ENCODE measurements at places on chromosomes 1 and 21.

DNA sequence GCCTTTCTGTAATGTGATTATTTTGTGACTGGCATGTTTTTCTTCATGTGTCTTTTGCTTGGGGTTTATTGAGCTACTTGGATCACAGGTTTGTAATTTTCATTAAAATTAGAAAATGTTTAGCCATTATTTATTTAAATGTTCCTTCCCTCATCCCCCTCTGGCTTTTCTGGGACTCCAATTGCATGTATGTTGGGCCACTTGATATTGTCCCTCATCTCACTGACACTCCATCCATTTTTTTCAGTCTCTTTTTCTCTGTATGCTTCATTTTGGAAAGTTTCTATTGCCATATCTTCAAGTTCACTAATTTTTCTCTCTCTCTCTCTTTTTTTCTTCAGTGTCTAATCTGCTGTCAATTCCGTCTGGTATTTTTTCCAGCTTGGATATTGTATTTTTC lies 390.1 kb downstream of the PRDM2 start:
- DNase-seq = no peak

DNA sequence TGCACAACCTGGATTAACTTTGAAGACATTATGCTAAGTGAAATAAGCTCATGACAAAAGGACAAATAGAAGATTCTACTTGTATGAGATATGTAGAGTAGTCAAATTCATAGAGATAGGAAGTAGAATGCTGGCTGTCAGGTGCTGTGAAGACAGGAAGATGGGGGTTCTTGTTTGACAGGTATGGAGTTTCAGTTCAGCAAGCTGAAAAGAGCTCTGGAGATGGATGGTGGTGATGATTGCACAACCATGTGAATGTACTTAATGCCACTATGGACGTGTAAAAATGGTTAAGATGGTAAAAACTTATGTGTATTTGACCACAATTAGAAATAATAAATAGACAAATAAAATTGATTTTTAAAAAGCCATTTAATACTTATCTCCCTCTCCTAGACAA lies 169.8 kb upstream of the DUSP10 start:
- no peak for DNase-seq

DNA sequence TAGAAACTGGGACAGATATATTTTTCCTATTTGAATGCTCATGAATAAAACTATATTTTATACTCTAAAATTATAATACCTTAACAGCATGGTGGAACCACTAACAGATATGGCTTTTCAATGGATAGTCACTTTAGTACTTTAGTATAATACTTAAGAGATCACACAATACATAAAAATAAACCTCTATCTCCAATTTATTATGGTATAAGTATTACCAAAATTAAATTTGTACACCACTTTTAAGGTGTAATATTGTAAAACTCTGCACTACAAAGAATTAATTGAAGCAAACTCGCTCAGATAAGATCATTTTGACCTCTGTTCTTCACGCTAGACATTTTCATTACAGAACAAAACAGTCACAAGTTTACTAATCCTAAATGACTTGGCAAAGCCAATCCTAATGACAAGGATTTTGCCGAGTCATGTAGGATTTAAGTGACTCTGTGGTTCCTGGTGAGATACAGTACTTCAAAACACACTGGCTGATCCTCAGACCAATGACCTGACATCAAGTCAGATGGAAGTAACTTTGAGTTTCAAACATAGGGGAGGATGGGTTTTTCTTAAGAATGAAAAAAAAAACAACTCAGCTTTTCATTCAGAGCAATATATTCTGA lies 200.6 kb downstream of the SMYD3 start:
- DNase-seq = no peak

GRCh38 chr1:6454856-6455751 lies 10.9 kb downstream of the TNFRSF25 start:
- DNase-seq = no peak

DNA sequence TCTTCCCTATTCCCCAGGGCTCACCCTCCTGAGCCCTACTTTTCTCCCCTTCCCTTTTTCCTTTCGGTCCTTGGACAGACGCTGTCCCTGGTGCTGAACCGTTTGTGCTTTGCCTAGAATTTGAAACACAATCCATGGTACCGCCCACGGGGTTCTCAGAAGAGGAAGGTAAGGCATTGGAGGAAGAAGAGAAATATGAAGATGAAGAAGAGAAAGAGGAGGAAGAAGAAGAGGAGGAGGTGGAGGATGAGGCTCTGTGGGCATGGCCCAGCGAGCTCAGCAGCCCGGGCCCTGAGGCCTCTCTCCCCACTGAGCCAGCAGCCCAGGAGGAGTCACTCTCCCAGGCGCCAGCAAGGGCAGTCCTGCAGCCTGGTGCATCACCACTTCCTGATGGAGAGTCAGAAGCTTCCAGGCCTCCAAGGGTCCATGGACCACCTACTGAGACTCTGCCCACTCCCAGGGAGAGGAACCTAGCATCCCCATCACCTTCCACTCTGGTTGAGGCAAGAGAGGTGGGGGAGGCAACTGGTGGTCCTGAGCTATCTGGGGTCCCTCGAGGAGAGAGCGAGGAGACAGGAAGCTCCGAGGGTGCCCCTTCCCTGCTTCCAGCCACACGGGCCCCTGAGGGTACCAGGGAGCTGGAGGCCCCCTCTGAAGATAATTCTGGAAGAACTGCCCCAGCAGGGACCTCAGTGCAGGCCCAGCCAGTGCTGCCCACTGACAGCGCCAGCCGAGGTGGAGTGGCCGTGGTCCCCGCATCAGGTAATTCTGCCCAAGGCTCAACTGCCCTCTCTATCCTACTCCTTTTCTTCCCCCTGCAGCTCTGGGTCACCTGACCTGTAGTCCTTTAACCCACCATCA lies 10.4 kb downstream of the BCAN start:
- no peak for DNase-seq

- no peak for DNase-seq
Observed at GRCh38 chr1:166868639-166869038, 7.4 kb downstream of the TADA1 start.

- no peak for DNase-seq
Observed at GRCh38 chr1:45340816-45341466, 701 bp upstream of the MUTYH start.

DNA sequence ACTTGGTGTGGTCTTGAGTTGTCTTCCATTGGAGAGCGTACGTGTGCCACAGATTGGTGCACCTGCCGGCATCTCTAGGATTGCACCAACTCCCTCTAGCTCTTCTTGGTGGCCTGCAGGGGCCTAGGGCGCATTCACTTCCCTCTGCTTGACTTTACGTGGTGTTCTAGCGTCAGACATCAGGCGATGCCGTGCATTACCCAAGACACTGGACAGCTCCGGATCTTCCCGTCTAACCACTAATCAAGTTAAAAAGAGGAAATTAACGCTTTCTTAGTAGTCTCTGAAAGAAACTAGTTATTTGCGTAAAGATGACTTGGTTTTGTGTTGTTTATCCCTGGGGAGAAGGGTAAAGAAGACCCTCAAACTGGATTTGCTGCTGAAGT lies 510 bp upstream of the IL10RB start:
- DNase-seq = no peak

DNA sequence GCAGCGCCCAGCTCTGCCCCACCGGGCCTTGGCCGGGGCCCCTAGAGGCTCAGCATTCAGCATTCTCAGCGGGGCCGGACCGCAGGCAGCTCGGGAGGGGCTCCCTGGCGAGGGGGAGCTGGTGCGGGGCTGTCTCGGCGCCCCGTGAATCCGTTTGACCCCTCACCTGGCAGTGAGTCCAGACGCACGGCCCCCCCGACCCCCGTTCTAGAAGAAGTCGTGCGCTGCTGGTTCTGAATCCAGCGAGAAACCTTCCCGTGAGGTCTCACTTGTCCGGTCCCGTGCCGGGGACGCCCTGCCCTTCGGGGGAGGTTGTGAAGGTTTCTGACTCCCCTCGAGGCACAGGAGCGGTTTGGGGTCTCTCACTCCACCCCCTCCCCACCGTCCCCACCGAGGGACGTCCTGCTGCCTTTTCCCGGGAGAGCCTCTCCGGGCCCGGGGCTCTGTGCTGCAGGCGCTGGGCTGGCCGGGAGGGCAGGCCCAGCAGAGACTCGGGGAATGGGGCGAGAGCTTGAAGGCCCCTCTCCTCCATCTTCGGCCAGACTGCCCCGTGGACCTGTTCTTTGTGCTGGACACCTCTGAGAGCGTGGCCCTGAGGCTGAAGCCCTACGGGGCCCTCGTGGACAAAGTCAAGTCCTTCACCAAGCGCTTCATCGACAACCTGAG lies 655 bp downstream of the COL6A1 start:
- no peak for DNase-seq

- DNase-seq = no peak
Observed at GRCh38 chr1:38525343-38526043, 334.1 kb downstream of the RRAGC start.

DNA sequence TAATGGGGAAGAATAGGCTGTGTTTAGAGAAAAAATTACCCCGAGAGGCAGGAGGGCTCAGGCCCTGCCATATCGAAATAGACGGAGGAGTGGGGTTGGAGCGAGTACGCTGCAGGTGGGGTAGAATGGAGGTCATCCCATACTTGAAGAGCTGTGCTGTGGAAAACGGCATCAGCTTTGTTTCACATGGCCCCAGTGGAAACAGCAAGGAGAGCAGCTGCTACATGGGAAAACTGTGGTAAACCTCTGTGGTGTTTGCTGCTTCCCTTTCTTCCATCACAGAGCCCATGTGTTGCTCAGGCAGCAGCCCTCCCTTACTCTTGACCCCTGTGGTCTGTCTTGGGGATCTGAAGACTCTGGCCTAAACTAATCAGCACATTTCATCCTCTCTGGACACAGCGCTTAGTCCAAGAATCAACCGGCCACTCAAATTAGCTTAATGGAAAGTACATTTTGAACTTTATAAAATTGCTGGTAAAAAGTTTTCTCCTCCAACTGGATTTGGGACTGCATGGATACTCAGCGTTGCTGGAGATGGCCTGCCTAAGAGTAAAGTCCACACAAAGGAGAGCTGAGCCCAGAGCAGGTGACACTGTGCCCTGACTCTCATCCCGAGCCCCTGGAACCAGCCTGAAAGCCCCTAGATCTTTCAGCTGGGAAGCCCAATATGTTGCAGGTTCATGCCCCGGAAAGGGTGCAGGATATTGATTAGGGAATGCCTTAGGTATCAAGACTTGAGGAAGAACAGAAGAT lies 127.1 kb upstream of the GADD45A start:
- DNase-seq = no peak

- DNase-seq = no peak
Observed at GRCh38 chr21:43351501-43352153, 75.3 kb downstream of the SIK1 start.

DNA sequence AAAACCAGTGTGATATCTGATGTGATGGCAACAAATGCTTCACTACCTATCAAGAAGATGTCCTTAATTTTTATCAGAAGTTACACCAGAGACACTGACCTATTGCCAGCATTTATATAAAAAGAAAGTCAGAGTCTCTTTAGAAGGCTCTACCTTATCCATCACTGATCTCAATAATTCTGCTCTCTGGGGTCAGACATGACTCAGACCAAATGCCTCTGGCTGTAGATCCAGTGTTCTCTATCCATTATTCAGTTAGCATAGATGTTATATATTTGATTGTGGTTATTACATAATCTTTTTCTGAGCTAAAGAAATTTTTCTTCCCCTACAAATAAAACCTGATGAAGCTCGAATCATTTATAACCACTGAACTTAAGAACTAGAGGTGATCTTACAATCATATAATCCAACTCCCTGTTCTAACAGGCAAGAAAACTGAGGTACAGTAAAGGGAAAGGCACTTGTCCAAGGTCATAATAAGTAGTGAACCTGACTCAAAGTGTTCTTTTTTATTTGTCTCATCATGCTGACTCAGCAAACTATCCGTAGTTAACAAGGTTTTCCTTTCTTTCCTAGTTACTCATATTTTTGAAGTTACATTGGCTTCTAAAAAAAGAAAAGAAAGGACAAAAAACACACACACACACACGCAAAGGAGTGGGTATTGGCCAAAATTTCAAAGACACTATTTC lies 43.6 kb upstream of the ESRRG start:
- DNase-seq = no peak

- DNase-seq = no peak
Observed at GRCh38 chr21:35395728-35396127, 346.6 kb upstream of the RUNX1 start.

DNA sequence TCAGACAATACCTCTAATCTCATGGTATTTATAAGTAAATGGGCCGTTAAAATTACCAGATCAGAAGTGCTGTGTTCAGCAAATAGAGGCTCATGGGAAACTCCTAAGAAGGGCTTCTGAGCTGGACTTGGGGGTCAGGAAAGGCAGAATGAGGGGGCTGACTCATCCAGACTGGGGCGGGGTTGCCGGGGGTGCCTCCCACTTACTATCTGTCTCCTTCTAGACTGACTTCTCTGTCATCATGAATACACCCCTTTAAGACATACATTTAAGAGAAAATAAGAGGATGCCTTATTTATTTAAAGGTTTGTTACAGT lies 96.0 kb upstream of the ERRFI1 start:
- DNase-seq = no peak

DNA sequence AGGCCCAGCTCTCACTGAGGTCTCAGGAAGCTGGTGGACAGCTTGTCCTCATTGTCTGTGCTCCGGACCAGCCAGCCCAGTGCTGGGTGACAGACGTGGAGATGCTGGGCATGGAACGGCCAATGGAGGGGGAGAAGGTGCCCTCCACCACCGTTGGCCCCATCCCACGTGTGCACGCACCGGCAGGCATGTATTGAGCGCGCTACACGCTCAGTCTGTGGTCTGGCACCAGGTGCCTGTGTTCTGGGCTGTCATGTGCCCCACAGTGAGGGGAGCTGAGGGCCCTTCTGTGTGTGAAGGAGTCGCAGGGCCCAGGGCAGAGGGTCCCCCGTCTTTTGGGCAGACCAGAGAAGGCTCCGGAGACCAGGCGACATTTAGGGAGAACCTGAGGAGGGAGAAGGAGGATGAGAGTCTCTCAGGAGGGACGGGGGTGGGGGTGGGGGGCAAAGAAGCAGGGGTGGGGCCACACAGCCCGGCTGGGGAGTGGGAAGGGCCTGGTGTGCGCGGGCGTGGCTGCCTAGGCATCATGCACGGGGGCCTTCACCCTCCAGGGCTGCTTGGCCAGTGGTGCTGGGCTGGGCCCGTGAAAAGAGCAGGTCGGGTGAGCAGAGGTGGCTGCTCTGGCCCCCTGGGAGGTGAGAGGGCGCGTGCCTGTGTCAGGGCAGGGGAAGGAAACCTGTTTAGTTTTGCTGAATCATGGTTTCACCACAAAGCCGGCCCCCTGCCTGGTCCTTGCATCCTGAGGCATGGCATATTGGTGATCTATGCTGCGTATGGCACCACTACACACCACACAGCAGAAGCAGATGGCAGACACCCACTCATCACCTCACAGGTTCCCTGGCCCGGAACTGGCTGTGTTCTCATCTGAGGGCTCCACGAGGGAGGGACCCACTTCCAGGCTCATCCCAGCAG lies 86.7 kb upstream of the TTC34 start:
- no peak for DNase-seq

GRCh38 chr1:175742790-175743459 lies 470 bp downstream of the TNR start:
- DNase-seq = no peak

- no peak for DNase-seq
Observed at GRCh38 chr1:65119951-65120350, 28.1 kb upstream of the AK4 start.
